Stimulated activated CD8-positive, alpha-beta memory T cell treated with anti-CD3 and anti-CD28 coated beads, Interleukin-15, amount 100 ng/mL, for 48 hours (primary cell): ENCODE measurements at places on chromosomes 4 and X.
A peak's percentile ranks its signal among the peaks of the same experiment; 100 is the strongest.

DNA sequence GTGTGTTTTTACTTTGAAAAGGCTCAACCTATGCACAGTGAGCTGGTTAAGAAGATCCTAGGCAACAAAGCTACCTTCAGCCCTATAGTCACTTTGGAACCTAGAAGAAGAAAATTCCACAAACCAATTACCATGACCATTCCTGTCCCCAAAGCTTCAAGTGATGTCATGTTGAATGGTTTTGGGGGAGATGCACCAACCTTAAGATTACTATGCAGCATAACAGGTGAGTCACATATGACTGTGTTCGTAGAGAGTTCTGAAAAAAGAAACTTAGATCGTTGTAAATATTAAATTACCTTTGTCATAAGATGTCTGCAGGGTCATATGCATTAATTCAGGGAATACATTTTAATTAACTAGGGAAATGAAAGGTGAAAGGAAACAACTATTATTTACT, 287.1 kb downstream of the ANK2 start:
- DNase-seq = no peak

DNA sequence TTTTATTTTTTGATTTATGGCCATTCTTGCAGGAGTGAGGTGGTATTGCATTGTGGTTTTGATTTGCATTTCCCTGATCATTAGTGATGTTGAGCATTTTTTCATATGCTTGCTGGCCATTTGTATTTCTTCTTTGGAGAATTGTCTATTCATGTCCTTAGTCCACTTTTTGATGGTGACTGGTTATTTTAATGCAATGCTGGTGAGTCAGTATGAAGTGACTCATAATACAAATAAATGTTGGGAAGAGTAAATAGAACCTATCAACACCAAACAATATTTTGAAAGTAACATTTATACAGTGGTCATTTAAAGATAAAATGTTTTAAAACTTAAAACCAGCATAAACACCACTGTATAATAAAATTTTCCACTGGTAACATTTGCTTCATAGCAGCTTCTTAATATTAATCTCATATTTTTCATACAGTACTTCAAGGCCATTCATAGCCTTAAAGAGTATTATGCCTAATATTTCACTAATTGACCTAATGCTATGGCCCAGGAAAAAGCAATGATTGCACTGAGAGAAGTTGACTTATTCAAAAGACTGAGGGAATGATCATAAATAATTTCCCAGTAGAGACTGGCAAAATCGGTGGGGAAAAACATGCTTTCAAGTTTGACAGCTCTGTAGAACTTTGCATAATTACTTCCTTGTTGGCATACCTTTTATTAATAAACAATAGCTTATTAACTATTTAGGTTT, 33.9 kb downstream of the CASK start:
- no peak for DNase-seq

- no peak for DNase-seq
Measured at GRCh38 chr4:94913316-94913715, 155.6 kb downstream of the BMPR1B start.

- DNase-seq = no peak
Measured at GRCh38 chrX:41472231-41472815, 25.2 kb downstream of the NYX start.

DNA sequence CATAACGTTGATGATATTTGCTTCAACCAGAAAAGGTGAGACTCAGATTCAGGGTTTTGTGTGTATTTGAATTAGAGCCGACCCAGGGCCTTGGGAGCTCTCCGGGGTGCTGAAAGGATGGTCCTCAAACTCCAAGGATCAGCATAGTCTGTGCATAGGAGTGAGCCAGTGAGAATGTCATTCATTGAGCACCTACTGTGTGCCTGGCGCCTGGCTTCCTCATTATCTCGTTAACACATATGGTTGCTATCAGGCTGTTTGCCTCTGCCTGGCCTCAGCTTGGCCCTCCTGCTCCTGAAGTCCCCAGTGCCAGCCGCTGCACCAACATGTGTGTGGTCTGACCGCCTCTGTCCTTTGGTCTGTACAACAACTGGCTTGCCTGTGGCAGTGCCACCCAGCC, 25.1 kb upstream of the JAKMIP1 start:
- no peak for DNase-seq

DNA sequence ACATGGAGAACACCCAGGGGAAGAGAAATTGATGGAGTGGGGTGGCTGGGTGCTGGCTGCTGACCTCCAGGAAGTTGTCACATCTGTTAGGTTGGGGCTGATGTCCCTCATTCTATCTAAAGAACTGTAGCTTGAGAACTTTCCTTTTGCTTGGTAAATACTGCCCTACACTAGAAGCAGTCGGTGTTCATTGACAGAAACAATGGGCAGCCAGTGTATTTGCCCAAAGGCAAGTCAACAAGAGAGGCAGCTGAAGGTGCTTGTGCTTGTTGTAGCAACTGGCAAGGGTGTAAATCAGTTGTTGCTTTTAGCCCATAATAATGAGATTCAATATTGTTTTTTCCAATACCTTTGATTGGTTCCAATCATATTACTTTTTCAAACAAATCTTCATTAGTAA, 956 bp downstream of the TMEM154 start:
- DNase-seq = no peak

DNA sequence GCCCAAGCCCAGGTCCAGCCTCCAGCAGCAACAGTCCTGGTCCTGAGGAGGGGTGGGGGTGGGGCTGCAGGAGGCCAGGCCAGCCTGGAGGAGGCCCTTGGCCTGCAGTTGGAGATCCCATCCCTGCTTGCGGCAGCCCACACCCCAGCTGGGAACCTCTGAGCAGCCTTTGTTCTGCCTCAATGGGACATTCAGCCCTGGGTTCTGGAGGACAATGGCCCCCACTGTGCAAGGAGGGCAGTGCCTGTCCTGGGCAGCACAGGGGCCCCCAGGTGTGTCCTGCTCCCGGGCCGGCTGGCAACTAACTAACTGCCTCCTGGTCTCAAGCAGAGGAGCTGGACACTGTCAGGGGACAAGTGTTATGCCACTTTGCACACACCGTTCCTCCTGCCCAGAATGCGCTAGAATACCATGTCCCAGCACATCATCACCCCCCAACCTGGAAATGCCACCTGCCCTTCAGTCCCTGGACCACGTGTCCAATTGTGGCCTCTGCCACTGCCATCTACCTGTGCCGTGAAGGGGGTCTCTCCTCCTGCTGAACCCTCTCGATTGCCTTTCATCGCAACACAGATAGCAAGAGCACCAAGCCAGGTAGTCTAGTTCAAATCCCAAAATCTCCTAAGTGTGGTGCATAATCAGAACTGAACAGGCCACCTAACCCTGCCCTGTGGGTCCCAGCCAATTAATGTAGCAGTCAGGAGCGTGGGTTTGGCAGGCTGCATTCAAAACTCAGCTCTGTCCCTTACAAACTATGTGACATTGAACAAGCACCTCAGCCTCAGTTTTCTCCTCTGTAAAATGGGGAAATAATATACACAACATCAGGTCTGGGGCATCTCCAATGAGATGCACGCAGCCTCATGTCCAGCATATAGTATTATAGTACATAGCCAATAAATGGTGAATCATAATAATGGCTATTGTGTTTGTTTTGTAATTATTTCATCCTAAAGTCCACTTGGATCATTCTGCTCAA, 8.8 kb downstream of the PPP2R2C start:
- DNase-seq = no peak

- DNase-seq = no peak
Measured at GRCh38 chr4:43781125-43781524, 667.5 kb downstream of the KCTD8 start.

DNA sequence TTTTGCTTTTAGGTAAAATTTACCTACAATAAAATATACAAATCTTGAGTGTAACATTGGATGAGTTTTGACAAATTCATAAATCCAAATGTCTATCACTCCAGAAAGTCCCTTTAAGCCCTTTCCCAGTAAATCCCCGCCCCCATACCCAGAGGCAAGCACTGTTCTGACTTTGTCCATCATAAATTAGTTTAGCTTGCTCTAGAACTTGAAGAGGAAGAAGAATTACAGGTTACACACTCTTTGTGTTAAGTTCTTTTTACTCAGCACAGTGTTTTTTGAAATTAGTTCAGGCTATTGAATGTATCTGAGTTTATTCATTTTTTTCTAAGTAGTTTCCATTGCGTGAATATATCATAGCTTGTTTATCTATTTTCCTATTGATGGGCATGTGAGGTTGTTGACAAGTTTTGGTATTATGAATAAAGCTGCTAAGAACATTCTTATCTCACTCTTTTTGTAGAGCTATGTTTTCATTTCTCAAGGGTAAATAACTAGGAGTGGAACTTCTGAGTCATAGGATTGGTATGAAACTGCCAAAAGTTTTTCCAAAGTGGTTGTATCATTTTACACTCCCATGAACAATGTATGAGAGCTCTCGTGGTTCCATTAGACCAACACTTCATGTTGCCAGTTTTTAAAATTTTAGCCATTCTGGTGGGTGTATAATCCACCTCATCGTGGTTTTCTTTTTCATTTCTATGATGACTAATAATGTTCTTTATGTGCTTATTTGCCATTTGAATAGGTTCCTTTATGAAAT, 22.4 kb upstream of the HPSE start:
- no peak for DNase-seq

DNA sequence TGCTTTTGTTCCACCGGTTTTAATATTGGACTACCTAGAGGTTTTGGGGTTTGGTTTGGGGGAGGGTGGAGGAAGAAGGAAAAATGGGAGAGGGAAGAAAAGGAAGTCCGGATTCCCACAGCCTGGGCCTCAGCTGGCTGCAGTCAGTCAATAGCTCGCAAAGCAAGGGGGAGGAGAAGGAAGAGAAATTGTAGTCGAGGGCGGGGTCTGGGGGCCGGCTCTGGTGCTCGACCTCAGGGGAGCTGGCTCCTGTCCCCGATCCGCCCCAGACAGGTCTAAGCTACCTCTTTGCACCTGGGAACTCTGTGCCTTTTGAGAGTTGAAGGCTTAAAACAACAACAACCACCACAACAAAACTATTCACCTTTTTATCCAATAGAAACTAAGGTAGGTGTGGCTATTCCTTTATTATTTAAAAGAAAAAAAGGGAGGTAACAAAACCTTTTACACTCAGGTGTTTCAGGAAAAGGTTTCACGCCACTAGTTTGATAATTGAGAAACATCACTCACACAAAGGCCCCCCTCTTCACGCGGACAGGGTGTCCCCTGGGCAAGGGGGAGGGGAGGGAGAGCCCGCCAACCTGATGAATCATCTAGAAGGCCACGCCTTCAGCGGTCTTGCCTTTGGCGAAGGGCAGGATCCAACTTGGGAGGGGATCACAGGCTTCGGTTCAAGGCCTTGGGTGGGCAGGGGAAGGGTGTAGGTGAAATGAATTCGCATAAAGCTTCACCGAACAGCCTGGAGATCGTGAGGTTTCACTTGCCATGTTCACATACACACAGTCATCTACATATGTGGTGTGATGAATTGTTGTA, 1.6 kb upstream of the LNX1 start:
- no peak for DNase-seq

DNA sequence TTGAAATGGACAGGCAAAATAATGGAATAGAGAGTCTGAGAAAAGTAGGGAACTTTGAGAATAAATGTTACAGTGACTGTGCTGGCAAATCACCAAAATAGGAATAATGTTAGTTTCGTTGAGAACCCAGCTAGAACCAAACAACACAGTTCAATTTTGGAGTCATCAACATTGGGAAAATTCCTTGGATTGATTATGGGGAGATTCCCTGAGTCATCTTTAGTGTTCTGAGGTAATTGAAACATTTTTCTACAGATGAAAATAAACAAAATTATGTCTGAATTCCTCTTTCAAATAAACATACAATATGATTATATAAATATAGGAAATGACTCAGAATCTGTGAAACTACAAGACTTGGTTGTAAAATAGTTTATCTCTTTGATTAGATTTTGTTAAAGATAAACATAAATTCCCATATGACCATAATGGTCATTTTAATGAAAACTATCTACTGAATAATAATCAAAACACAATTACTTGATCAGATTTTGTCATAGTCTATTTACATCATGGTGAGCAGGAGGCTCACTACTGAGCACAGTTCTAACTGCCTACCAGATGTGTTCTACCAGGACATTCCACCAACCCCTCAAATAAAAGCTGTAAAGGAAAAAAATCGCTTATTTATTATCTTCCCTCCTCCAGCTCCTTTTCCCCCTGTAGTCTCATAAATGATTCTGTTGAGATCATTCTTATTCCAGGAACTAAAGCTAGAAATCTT, 51.4 kb upstream of the GABRA2 start:
- no peak for DNase-seq

DNA sequence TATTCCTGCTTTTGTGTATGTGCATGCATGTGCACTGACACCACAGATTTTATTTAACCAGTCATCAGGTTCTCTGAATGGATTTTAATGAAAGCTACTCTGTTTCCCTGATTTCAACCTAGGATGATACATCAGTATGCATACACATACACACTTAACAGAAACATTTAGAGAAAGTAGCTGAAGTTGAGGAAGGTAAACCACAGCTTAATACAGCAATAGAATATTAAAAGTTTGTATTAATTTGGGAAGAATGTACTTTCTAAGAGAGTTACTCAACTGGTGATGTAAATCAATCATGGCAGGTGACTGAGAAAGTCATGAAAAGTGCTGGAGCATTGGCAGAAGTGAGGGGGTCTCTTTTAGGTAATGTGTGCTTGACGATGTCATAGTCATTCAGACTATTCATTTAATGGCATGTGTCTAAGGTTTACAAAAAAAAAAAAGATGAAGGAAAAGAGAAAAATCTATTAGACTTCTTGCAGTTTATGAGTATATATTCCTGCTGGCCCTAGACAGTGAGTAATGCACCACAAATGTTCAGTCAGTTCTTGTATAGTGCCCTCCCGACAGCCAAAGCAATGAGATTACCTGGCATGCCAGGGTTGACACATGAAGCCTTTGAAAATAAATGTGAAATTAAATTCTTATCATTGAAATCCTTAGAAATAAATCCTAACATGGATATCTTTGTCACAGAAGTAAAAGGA, 187.6 kb downstream of the RAPGEF2 start:
- no peak for DNase-seq

DNA sequence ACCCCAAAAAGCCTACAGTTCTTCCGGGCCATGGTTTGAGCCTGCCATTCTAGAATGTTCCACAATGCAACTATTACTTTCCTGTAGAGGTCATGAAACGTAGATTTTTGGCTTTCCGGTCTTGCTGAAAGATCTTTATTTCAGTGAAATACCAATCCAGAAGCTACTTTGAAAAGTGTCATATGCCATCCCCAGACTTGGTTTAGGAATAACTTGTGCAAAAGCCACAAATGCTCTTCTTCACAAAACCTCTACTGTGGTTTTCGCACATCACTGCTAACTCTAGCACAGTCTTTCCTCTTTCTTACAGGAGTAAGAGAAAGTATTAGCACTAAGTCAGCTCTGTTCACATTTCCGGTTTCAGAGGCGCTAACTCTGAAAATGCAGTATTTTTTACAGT, 12.7 kb upstream of the CD40LG start:
- no peak for DNase-seq

- peak; percentile 64 for DNase-seq
Measured at GRCh38 chrX:38800981-38801845, at the start of gene MID1IP1. Gene MID1IP1, plus strand, starts transcription at chrX:38801459. Its CDS starts 3,488 bp downstream, at chrX:38804947.

DNA sequence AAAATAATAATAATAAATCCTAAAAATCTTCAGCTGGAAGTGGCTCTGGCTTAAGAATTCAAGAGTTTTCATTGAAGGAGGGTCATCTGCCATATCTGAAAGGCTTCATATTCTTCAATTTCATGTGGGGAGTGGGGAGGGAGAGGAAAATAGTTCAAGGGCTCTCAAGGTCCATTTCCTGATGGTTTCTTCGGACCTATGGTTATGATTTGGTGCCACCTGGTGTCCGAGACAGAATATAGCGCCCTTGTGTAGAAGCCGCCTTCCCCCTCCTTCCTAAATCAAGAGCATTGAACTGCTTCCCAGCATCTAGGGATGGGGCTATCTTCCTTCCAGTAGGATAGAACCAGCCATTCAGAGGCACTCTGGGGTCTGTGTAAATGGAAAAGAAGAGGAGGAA, 34.3 kb downstream of the NLGN3 start:
- no peak for DNase-seq
